Mesenchymal stem cell (in vitro differentiated cells and primary cell): ENCODE measurements at places on chromosomes 3 and 15.

GRCh38 chr15:65083262-65083701, 6.7 kb downstream of the KBTBD13 start:
- peak; percentile 70 for DNase-seq

GRCh38 chr3:105334138-105334882, 32.4 kb upstream of the ALCAM start:
- DNase-seq, result no peak

DNA sequence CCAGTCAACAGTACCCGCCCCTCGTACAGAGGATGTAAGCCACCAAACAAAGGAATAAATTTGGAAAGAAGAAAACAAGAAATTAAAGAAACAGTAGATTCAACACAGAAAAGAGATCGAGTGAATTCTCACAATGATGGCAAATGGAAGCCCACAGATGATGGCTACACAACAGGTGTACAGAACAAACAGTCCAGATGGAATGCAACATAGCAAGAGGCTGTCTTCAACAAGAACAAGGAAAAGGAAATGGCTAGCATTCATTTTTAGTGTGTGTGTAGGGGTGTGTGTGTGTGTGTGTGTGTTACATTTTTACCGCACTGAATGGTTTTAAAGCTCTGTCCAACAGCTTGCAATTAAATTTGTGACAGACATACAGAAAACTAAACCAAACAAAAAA, 12.9 kb downstream of the NEDD4 start:
- DNase-seq, result no peak

GRCh38 chr3:36700537-36701248, 63.7 kb downstream of the DCLK3 start:
- peak; percentile 71 for DNase-seq

- peak; percentile 44 for DNase-seq
Observed at GRCh38 chr15:80154336-80154735, 1.5 kb downstream of the FAH start.

DNA sequence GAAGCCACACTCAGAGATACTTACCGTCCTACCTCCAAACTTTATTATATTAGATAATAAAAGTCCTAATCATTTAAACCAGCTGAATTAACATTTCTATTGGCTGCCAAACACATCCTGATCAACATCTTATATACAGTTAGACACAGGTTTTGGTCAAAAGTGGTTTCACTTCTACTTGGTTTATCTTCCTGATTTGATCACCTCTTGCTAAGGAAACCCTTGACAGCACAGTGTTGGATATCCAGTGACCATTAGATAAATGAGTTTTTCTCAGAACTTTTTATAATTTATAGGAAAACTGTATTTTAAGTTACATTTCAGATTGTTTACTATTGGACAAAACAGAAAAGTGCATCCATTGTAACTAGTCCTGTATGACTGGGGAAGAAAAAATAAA, 198.4 kb upstream of the NR2F2 start:
- DNase-seq, result no peak

GRCh38 chr3:87287011-87287410, 10.6 kb upstream of the POU1F1 start:
- DNase-seq, result peak; percentile 7

DNA sequence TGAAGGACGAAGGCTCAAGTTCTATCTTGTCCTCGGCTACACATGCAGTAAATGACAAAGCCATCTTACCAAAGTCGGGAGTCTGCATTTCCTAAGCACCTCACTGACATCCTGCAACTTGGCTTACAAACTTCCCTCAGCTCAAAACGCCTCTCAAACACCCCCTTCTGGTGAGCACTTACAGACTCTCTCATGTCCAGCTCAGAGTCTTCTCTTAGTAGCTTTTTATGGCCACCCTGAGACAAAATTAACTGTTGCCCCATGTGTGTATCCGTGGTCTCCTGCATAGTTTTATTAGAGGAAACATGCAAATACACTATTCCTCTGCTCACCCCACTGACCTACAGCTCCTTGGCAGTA, 819.7 kb downstream of the FHIT start:
- DNase-seq, result peak; percentile 2

GRCh38 chr3:185733980-185734724, 90.7 kb downstream of the IGF2BP2 start:
- DNase-seq, result peak; percentile 91

DNA sequence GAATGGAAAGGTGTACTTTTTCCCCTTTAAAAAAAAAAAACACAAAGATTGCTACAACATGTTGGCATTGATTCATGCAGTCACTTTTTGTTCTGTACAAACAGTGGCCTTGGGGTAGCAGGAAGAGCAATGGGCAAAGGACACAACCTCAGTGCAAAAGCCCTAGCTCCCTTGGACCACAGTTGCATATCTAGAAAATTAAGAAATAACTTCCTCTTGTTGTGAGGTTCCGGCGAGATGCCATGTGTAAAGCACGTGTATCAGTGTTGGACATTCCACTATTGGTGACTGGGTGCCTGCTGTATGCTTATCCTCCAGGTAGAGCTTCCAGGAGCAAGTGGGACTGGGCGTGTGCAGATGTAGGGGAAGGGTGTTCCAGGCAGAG, 164.5 kb downstream of the THSD4 start:
- no peak for DNase-seq

GRCh38 chr15:83991163-83991562, 244.4 kb upstream of the GOLGA6L4 start:
- DNase-seq, result no peak

- DNase-seq, result no peak
Observed at GRCh38 chr3:47002171-47003055, 22.9 kb downstream of the NBEAL2 start.

GRCh38 chr15:80591938-80592825, 102.9 kb upstream of the ABHD17C start:
- no peak for DNase-seq

DNA sequence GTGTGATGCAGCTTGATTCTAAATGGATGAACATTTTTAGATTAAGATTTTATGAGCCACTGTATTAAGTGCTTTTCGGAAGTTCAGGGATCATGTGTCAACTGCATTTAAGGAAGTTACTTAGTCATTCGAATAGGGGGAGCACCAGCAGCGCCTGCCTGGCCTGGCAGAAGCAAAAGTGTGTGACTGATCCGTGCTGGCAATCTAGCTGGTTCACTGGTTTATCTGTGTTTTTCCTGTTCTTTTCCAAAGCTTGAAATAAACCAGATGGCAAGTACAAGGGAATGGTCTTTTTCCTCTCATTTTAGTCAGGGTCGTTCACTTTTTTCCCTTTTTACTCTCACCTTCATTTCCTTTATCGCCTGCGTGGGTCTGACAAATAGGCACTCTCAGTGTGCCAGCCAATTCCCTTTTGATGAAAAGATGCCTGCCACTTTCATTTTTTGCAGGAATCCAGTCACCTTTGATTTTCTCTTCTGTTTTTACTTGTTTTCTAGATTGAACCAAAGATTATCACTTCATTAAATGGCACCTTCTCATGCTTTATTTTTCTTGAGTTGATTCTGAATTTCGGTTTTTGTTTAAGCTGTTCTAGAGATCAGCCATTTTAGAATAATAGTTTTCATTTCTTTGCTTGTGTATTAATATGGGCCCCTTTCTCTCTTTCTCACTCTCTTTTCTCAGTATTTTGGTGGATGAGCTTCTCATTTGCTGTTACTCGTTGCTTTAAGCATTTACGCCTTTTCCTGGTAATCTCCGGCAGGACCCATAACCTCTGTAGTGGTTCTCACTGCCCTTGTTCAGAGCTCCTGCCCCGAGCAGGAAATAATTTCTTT, 2.8 kb downstream of the ABHD2 start:
- peak; percentile 71 for DNase-seq

DNA sequence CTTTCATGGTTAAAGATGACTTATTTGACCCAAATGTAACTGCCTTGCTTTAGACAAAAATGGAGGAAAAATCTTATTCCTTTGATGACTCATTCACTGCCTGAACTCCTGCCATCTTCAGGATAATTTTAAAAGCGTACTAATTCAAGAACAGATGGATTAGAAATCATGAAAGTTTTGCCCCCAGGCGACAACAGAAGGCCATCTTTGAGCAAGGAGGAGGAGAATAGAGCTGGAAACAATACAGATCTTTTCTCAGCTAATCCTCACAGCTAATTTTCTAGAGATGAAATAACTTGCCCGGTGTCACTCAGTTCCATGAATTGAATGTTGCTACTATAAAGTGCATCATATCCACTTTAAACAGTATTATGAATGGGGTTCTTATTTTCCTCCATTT, 324.7 kb upstream of the RARB start:
- no peak for DNase-seq

GRCh38 chr15:32861761-32862160, 144.0 kb downstream of the GREM1 start:
- peak; percentile 77 for DNase-seq

DNA sequence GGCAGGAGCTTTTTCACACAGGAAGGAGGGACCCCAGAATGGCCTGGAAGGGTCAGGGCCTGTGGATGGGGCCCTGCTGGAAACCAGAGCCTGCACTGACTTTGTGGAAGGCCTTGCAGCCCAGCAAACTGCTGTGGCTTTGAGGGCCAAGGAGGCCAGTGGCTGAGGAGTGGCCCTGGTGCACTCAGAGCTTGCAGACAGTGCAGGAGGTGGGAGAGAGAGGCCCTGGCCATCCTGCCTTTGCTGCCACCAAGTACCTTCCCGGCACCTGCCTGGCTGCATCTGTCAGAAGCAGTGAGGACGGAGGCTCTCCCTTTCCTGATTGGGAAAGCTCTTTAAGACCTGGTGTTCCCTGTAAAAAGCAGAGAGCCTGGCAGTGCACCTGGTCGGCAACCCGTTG, 6.4 kb downstream of the PSTPIP1 start:
- DNase-seq, result no peak

- DNase-seq, result no peak
Observed at GRCh38 chr3:775178-775880, 317.5 kb upstream of the CNTN6 start.

- DNase-seq, result no peak
Observed at GRCh38 chr3:58287354-58287753, 18.7 kb upstream of the RPP14 start.

GRCh38 chr3:109355625-109356441, 18.5 kb upstream of the DPPA4 start:
- peak; percentile 21 for DNase-seq

- no peak for DNase-seq
Observed at GRCh38 chr3:109432833-109433232, 95.5 kb upstream of the DPPA4 start.

DNA sequence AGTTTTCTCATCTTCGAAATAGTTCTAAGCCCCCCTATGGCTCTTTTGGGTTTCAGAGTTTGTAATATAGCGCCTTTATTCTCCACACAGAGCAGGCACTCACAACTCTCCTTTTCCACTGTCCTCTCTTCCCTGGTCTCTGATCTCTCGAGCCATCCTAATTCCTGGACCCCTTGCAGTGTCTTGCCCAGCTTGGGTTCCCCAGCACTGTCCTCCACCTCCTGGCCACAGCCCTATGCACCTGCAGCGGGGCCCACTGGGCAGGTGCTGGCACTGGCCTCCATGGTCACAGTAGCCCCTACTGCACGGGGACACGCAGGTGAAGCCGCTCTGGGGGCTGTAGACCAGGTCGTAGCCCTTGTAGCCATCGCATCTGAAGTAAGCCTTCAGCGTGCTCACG, 27.9 kb downstream of the MUC20 start:
- no peak for DNase-seq

GRCh38 chr3:103308921-103309320, 874.1 kb downstream of the ZPLD1 start:
- DNase-seq, result no peak

- DNase-seq, result peak; percentile 54
Observed at GRCh38 chr15:60590935-60591495, 112.1 kb upstream of the ICE2 start.

GRCh38 chr3:67854663-67855062, 200.3 kb upstream of the SUCLG2 start:
- no peak for DNase-seq

GRCh38 chr3:54630101-54630623, 297.7 kb downstream of the LRTM1 start:
- DNase-seq, result no peak

DNA sequence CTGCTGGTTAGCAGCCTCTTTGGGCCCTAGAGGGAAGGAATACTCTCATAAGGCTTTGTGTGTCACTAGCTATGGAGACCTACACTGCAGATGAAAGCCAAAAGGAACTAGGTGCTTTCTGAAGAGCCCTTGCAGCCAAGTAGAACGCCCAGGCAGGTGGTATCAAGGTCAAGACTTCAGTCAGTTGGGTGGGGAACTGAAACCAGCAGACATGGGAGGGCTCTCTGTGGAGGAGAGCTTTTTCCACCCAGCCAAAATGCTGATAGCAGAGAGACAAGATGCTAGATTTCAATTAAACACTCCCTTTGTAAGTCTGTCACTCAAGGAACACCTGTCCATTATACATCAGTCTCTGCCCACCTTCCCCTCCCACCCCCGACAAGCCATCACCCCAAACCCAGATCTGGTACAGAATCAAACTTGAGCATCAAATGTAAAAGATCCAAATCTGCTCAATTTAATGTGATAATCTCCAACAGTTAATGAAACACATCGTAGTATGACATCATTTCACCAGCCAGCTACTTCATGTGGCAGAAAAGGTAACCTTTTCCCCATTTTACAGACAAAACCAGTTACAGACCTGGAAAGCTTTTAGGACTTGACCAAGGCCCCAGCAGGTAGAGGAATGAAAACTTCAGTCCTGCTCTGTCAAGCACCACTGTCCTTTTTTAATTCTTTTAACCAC, 14.6 kb downstream of the MRPS25 start:
- no peak for DNase-seq

DNA sequence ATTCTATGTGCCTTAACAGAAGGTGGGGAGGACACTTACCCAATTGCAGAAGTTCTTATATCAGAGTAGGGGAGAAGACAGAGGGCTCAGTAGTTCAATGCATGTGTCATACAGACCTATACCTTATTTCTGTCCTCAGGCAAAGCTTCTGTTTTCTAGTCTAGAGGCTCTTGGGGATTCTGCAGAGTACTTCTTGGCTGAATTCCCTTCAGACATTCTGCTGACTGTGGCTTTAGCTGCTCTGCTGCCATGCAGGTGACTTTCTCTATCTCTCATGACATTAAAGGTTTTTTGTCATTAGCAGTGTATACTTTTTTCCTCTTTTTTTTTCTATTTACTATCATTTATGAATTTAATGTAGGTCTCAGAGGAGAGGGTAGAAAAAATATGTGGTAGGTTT, 172.8 kb upstream of the PLSCR5 start:
- DNase-seq, result no peak

GRCh38 chr15:58212909-58213526, 74.8 kb downstream of the AQP9 start:
- no peak for DNase-seq

GRCh38 chr15:55829826-55830225, 86.9 kb upstream of the PRTG start:
- DNase-seq, result peak; percentile 8

GRCh38 chr3:125123451-125124305, 67.9 kb upstream of the HEG1 start:
- peak; percentile 97 for DNase-seq

- no peak for DNase-seq
Observed at GRCh38 chr3:197478746-197479668, 76.8 kb downstream of the BDH1 start.

GRCh38 chr3:152728231-152728980, 106.5 kb upstream of the P2RY1 start:
- peak; percentile 56 for DNase-seq

GRCh38 chr3:115350606-115351005, 203.5 kb upstream of the ZBTB20 start:
- no peak for DNase-seq

GRCh38 chr15:98152156-98152555, 191.7 kb downstream of the ARRDC4 start:
- no peak for DNase-seq

- peak; percentile 25 for DNase-seq
Observed at GRCh38 chr15:95693917-95694316, 636.6 kb upstream of the NR2F2 start.

- DNase-seq, result no peak
Observed at GRCh38 chr15:40069178-40070165, 30.5 kb upstream of the SRP14 start.
